Fibroblast of upper back skin (primary cell): ENCODE measurements at places on chromosomes 6 and 20.

GRCh38 chr6:55902796-55903195 is 27.4 kb upstream of the BMP5 start:
- DNase-seq: no peak

DNA sequence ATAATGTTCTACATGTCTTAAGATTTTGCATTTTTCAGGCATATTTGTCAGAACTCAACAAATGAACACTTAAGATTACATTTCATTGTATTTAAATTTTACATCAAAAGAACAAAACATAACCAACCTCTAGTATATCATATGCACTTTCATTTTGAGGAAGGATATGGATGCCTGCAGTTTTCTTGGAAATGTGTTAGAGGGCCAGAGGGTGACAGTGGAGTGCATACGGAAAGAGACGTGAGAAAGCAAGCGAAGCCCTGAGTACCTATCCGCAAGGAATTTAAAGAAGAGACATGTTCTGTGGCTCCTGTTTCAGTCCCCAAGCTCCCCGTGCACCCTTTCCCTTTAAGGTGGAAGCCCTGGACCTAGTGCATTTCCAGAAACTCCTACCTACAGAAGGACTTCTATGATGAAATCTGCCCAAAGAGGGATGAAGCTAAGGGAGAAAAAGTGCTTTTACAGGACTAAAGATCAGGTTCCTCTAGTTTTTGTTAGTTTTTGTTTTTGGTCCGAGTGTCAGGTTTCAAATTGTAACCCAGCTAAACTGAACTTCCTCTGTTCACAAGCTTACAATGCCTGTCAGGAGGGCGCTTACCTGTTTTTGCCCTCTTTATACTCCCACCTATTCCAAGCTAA is 38.8 kb downstream of the EZR start:
- DNase-seq: no peak

DNA sequence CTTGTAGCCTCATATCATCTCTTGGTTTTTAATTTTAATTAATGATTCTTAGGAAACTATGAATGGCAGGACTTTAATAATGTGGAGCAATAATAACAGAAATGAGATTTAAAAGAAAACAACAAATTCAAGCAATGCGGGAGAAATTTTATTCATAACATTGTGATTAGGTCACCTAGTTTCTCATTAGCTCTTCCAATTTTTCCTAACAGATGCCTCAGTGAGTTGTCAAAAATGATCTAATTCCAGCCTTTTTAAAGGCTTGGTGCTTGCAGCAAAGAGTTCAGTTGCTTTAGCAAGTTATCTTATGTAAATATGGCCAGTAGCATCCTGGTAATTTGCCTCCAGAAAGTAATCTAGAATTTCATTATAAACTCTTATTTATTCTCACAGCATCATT is 20.4 kb downstream of the PDE7B start:
- peak; percentile 74 for DNase-seq

- no peak for DNase-seq
Measured at GRCh38 chr6:166697113-166697512, 70.1 kb upstream of the RPS6KA2 start.

GRCh38 chr6:127391094-127391953 is 47.9 kb upstream of the ECHDC1 start:
- DNase-seq: no peak
